ENCODE measurements at places on chromosomes 12 and 14. TPM values are rescaled to one million over a fixed set of nuclear protein-coding genes. Genes with fewer than 3 reads are reported as not detected.
A peak's percentile ranks its signal among the peaks of the same experiment; 100 is the strongest.

The ACOT4 gene
- not detected for total RNA-seq

The PZP gene
- not detected for total RNA-seq

The RTL1 gene
- not detected for total RNA-seq

The NGDN gene
- total RNA-seq, result 54.9 TPM

The RAPGEF3 gene
- total RNA-seq, result 18.7 TPM

The AVPR1A gene
- not detected for total RNA-seq

The BLOC1S1 gene
- 129 TPM for total RNA-seq

The DEGS2 gene
- 1.2 TPM for total RNA-seq

The PDZRN4 gene
- total RNA-seq, result 0.58 TPM

The AGAP2 gene
- total RNA-seq, result 0.89 TPM

The DBX2 gene
- total RNA-seq, result not detected

DNA sequence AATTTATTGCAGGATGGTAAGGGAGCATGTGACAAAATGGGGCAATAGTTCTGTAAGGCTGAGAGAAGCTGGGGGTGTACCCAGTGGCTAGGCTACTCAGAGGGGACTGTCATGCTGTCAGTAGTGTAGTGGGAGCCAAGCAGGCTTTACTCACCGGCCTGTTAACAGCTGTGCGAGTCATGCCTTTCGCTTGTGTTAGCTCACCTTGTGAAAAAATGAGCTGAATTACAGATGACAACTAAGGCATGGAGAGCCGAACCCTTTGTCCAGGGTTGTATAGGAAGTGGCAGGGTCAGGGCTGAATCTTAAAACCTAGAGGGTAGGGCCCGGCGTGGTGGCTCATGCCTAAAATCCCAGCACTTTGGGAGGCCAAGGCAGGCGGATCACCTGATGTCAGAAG is 37.9 kb downstream of the SH2B3 start:
- peak overlapping the region; percentile 63 for H3K27ac ChIP-seq
- H3K4me1 ChIP-seq, result peaks cover 74% of the 10 kb centered on the region
- peak; percentile 21 for DNase-seq

GRCh38 chr12:2879853-2880252 is 2.8 kb downstream of the RHNO1 start:
- H3K27ac ChIP-seq, result no peak overlapping the region
- no peaks in the 10 kb centered on the region for H3K36me3 ChIP-seq
- no peaks in the 10 kb centered on the region for H3K27me3 ChIP-seq
- H3K4me3 ChIP-seq, result no peak overlapping the region

DNA sequence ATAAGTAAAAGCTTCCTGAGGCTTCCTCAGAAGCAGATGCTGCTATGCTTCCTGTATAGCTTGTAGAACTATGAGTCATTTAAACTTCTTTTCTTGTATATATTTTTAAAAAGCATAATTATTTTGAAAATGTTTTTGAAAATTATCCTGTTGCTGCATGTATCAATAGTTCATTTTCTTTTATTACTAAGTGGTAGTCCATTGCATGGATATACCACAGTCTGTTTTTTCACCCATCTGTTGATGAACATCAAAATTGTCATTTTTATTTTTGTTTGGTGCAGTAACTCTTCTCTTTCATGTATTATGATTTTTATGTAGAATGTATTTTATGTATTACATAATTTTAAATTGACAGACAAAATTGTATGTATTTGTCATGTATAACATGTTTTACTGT is 81.4 kb downstream of the TMTC3 start:
- DNase-seq, result no peak
- no peak overlapping the region for H3K4me3 ChIP-seq
- H3K27me3 ChIP-seq, result no peaks in the 10 kb centered on the region
- no peaks in the 10 kb centered on the region for H3K36me3 ChIP-seq
- no peaks in the 10 kb centered on the region for H3K4me1 ChIP-seq
- H3K27ac ChIP-seq, result no peak overlapping the region

- no peak overlapping the region for H3K4me3 ChIP-seq
- H3K27me3 ChIP-seq, result no peaks in the 10 kb centered on the region
- H3K36me3 ChIP-seq, result no peaks in the 10 kb centered on the region
- no peaks in the 10 kb centered on the region for H3K4me1 ChIP-seq
- peak overlapping the region; percentile 89 for H3K27ac ChIP-seq
Observed at GRCh38 chr12:104180374-104180773, 35.2 kb upstream of the TXNRD1 start.

- H3K4me3 ChIP-seq, result no peak overlapping the region
- DNase-seq, result no peak
- H3K27ac ChIP-seq, result peak overlapping the region; percentile 65
- H3K36me3 ChIP-seq, result no peaks in the 10 kb centered on the region
Observed at GRCh38 chr12:46518169-46518568, 145.6 kb upstream of the SLC38A2 start.

DNA sequence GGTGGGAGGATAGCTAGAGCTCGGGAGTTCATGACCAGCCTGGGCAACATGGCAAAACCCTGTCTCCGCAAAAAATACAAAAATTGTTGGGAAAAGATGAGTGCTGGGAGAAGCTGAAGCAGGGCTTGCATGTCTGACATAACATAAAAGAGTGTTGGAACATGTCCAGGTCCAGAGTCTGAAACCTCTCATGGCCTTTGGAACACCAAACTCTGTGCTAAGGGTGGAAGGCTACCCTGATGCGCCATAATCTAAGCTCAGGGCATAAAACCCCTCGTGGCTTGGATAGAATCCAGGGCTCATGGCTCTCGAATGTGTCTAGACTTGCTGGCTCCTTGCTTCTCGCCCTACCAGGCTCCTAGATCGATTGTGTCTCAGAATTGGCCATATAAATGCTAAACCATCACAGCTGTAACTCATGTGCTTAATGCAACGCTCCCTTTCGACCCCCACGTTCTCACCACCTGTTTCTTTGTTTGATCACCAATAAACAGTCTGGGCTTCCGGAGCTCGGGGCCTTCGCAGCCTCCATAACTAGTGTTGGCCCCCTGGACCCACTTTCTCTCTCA is 6.7 kb upstream of the CLEC7A start:
- H3K27me3 ChIP-seq, result no peaks in the 10 kb centered on the region
- DNase-seq, result no peak
- no peak overlapping the region for H3K4me3 ChIP-seq
- no peaks in the 10 kb centered on the region for H3K36me3 ChIP-seq
- H3K4me1 ChIP-seq, result no peaks in the 10 kb centered on the region
- no peak overlapping the region for H3K27ac ChIP-seq

- no peak overlapping the region for H3K27ac ChIP-seq
- no peaks in the 10 kb centered on the region for H3K4me1 ChIP-seq
- no peak overlapping the region for H3K4me3 ChIP-seq
- H3K27me3 ChIP-seq, result no peaks in the 10 kb centered on the region
- DNase-seq, result no peak
- H3K36me3 ChIP-seq, result no peaks in the 10 kb centered on the region
Observed at GRCh38 chr14:62665286-62665685, 380.0 kb downstream of the KCNH5 start.

- no peaks in the 10 kb centered on the region for H3K27me3 ChIP-seq
- peaks cover 6% of the 10 kb centered on the region for H3K4me1 ChIP-seq
- H3K4me3 ChIP-seq, result no peak overlapping the region
- no peak overlapping the region for H3K27ac ChIP-seq
- no peak for DNase-seq
Observed at GRCh38 chr12:131005161-131006035, 51.7 kb downstream of the ADGRD1 start.

DNA sequence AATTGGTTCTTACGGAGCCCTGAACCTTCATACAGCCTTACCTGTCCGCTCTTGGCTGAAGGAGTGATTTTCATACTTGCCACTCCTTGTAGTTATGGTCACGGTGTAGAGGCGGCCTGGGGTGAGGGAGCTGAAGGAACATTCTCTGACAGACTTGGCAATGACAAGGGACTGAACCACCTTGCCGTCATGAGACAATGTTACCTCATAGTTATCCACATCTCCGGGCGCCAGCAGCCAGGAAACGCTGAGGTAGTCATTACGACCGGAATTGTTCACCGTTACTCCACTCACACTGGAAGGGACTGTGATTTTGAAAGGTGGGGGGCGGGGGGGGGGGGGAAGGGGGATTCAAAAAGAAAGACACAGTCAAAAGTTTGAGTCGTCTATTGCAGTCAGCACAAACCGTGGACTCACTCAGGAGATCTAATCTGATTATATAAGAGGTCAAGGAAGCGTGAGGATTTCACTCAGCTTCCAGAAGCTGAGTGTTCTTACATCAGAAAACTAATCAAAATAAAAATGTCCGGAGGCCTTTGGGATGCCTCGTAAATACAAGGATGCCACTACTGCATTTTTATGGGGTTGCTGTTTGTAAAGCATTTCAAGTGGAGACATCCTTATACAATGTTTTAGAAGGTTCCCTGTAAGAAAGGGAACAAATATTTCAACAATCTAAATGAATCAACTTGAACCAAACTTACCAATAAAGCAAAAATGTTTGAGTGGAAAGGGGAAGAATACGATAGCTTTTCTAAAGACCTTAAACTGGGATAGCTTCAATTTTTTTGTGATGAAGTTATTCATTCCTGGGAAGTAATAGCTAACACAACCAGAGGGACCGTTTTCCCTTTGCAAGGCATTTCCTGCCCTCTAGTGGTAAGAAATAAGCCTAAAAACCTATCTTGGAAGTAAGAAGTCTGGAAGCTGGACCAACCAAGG is 60.6 kb downstream of the PTPRB start:
- DNase-seq, result no peak
- H3K36me3 ChIP-seq, result no peaks in the 10 kb centered on the region
- H3K4me1 ChIP-seq, result no peaks in the 10 kb centered on the region

DNA sequence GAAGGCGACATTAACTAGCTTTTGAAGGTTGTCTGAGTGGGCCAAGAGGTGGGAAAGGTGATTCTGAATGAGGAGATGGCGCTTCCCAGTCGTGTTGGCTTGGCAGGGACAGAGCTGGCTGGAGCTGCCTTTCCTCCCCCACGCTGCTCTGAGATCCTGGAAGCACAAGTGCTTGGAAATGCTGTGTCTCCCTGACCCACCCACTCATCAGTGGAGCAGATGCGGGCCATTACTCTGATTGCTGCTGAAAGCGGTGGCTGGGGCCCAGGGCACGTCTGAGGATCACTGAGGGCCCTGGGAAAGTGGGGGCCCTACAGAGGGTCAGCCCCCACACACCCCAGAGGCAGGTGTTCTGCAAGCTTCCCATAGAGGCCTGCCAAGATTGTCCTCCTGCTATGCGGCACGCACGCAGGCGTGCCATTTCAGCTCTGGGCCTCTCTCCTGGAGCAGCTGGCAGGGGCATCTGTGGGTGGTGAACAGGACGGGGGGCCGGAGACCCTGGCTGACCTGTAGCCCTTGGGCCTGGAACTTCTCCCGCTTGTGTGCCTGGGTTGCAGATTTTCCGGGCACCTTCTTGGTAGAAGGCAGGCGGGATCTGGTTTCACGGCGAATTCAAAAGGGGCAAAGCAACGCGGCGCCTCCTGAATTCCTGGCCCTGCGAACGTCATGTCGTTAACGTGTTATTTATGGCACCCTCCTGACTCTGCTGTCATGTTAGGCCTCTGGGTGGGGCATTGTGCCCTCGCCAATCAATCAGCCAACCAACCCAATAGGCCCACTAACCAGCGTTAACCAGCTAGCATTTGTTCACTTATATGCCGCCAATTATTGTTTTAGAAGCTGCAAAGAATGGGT is 133.8 kb upstream of the TBX3 start:
- H3K4me3 ChIP-seq, result no peak overlapping the region
- no peaks in the 10 kb centered on the region for H3K36me3 ChIP-seq
- H3K4me1 ChIP-seq, result peaks cover 6% of the 10 kb centered on the region
- DNase-seq, result no peak

GRCh38 chr14:20811986-20812975 is 9.6 kb upstream of the RNASE1 start:
- H3K27me3 ChIP-seq, result no peaks in the 10 kb centered on the region
- peaks cover 1% of the 10 kb centered on the region for H3K4me1 ChIP-seq
- DNase-seq, result no peak
- H3K36me3 ChIP-seq, result no peaks in the 10 kb centered on the region
- no peak overlapping the region for H3K4me3 ChIP-seq

DNA sequence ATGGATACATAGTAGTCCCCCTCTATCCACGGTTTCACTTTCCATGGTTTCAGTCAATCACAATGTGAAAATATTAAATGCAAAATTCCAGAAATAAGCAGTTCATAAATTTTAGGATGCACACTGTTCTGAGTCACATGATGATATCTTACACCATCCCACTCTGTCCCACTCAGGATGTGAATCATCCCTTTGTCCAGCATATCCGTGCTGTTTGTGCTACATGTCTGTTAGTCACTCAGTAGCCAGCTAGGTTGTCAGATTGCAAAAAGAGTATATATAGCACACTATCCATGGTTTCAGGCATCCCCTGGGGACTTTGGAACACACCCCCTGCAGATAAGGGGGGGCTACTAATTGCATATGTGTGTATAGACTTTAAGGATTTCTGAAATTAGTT is 8.1 kb upstream of the NAA30 start:
- no peaks in the 10 kb centered on the region for H3K4me1 ChIP-seq
- no peak overlapping the region for H3K4me3 ChIP-seq
- H3K27ac ChIP-seq, result no peak overlapping the region
- no peaks in the 10 kb centered on the region for H3K36me3 ChIP-seq

DNA sequence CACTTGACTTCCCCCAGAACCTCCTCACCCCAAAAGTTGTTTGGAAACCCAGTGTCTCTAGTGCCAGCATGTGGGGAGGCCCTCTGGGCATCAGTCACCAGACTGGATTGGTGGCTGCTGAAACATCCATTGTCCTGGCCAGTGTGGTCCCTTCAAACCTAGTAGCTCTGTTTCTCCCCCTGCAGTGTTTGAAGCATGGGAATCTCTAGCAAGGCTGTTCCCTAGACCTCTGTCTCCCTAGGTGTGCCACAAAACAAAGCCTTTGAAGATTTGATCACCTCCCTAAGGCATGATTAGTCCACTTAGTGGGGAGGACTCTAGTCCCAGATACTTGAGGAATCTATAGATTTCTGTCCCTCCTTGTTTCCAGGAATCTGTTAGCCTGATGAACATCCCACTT is 60.3 kb downstream of the ARF6 start:
- no peak overlapping the region for H3K27ac ChIP-seq
- H3K27me3 ChIP-seq, result no peaks in the 10 kb centered on the region
- H3K36me3 ChIP-seq, result no peaks in the 10 kb centered on the region
- H3K4me1 ChIP-seq, result peaks cover 23% of the 10 kb centered on the region
- no peak for DNase-seq
- no peak overlapping the region for H3K4me3 ChIP-seq

- H3K4me3 ChIP-seq, result peak overlapping the region; percentile 25
- H3K36me3 ChIP-seq, result no peaks in the 10 kb centered on the region
- H3K27ac ChIP-seq, result no peak overlapping the region
- peaks cover 11% of the 10 kb centered on the region for H3K4me1 ChIP-seq
- peak; percentile 95 for DNase-seq
Observed at GRCh38 chr12:132593938-132594358, 16.4 kb downstream of the LRCOL1 start.

DNA sequence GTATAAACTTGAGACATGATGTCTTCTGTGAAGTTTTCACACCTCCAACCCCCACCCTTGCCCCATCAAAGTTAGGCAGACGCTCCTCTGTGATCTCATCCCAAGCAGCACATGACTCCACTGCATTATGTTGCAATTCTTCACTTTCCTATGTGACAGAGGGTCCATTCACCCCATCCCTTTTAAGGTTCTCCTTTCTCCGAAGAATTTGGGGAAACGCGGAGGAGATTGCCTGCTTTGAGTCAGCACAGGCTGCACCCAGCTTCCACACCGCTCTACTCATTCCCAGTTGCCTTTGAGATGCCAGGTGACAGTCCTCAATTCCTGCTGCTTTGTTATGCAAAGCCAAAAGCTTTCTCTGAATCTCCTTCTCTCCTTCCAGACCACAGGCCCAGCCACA is 61.8 kb downstream of the PHLDA1 start:
- H3K36me3 ChIP-seq, result no peaks in the 10 kb centered on the region
- no peaks in the 10 kb centered on the region for H3K4me1 ChIP-seq
- H3K4me3 ChIP-seq, result no peak overlapping the region
- no peaks in the 10 kb centered on the region for H3K27me3 ChIP-seq
- DNase-seq, result no peak
- no peak overlapping the region for H3K27ac ChIP-seq

- H3K4me1 ChIP-seq, result no peaks in the 10 kb centered on the region
- H3K27me3 ChIP-seq, result no peaks in the 10 kb centered on the region
- H3K27ac ChIP-seq, result no peak overlapping the region
- DNase-seq, result peak; percentile 18
Observed at GRCh38 chr12:131452444-131452860, 258.4 kb upstream of the SFSWAP start.
